ENCODE measurements at places on chromosomes 4 and X.

GRCh38 chr4:173535165-173535902, 5.3 kb upstream of the HAND2 start:
- DNase-seq, result no peak

DNA sequence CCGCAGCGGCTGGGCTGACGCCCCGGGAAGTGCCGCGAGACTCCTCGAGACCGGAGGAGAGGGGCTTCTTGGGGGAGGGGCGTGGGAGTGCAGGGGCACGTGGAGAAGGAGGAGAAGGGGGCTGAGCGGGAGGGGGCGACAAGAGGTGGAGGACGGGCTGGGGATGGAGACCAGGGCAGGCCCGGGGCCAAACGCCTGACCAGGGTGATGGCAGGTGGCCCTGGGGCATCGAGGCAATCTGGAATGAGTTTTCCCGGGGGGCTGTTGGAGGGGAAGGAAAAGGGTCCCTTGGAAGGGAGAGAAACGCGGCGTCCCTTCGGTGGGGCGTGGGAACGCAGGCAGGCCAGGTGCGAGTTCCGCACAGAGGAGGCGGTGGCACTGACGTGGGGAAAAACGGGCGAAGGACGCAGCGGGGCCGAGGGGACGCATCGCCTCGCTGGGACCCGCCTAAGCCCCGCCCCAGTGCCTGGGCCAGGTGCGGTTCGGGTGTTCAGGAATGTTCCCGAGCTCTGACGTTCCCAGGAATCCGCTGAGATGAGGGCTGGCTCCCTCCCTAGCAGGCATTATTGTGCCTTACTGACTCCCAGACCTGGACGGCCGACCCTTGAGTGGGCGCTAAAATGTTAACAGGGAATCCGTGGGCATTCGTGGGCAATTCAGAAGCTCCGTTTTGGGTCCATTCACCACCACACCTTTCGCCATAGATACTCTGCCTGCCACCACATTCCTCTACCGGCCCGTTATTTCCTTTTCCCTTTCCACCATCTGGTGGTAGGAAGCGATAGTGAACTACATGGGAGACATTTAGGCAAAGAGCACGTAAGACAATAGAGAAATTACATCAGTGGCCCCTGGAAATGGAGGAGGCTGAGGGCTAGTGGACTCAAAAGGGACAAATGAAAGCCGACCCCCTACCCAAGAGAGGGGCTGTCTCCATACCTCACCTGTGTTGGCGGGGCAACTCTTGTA, 795 bp upstream of the SH3KBP1 start:
- DNase-seq, result peak; percentile 89

DNA sequence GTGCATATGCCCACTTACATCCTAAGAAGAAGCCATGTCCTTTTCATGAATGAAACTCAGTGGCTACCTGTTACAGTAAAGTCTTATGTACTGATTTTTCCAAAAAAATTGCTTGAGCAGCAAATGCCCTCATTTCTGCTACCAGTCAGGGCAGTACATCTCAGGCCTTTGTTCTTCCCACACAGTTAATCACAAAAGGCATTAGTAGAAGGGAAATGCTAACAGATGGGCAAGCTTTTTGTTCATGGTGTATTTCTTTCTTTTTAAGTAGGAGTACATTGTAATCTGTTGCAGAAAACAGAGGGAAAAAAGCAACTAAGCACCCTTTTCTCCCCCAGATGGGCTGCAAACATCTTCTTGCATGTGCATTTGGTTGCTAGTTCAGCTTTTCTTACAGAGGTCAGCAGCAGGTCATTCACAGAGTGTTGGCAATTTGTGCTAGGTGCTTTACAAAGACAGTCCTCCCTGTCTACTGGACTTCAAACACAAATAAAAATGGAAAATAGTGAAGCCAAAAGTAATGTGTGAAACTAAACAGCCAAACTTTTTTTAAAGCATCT, 373.4 kb downstream of the PRDM5 start:
- no peak for DNase-seq

- DNase-seq, result no peak
Observed at GRCh38 chr4:119958983-119959382, 107.7 kb downstream of the MAD2L1 start.

All from upper lobe of left lung (tissue), 6 donors.